ENCODE measurements at places on chromosomes 1 and 21. TPM values are rescaled to one million over a fixed set of nuclear protein-coding genes. Genes with fewer than 3 reads are reported as not detected.

DNA sequence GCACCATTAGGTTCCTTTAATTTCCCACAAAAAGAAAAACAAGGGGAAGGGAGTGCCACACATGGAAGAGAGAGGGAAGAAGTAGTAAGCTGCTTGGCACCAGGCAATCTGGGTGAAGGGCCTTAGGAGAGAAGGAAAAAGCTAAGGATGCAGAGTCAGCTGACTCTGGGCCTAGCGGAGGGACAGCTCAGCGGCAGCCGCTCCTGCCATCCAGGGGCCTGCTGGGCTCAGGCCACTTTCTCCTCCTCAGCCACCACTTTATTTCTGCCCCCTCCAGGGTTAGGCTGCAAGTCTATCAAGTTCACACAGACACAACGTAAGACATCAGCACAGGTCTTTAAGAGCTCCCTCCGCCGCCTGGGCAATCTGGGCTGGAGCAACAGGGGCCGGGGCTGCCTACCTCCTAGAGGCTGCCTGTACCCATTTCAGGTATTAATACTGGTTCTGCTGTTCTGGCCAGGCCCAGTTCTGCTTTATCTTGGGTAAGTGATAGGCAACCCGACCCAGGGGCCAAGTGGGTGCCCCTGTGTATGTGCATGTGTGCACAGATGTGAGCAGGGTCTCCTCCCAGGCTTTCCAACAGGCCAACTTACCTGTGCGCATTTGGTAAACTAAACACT, 53.6 kb downstream of the SLC45A1 start:
- DNase-seq, result no peak

GRCh38 chr1:59605761-59606160, 209.0 kb upstream of the HOOK1 start:
- no peak for DNase-seq

DNA sequence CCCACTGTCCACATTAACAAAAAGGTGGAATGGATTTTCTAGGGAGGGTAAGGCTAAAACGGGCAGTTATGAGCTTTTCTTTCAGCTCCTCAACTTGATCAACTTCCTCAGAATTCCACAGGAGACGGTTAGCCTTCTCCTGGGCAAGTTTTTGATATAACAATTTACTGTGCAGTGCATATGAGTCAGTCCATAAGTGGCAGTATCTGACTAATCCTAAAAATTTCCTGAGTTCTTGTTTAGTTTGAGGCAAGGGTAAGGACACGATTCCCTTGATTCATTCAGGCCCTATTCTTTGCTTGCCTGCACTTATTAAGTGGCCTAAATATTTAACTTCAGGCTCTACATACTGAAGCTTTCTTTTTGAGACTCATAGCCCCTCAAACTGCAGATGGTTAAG, 6.2 kb upstream of the AADACL3 start:
- DNase-seq, result no peak

DNA sequence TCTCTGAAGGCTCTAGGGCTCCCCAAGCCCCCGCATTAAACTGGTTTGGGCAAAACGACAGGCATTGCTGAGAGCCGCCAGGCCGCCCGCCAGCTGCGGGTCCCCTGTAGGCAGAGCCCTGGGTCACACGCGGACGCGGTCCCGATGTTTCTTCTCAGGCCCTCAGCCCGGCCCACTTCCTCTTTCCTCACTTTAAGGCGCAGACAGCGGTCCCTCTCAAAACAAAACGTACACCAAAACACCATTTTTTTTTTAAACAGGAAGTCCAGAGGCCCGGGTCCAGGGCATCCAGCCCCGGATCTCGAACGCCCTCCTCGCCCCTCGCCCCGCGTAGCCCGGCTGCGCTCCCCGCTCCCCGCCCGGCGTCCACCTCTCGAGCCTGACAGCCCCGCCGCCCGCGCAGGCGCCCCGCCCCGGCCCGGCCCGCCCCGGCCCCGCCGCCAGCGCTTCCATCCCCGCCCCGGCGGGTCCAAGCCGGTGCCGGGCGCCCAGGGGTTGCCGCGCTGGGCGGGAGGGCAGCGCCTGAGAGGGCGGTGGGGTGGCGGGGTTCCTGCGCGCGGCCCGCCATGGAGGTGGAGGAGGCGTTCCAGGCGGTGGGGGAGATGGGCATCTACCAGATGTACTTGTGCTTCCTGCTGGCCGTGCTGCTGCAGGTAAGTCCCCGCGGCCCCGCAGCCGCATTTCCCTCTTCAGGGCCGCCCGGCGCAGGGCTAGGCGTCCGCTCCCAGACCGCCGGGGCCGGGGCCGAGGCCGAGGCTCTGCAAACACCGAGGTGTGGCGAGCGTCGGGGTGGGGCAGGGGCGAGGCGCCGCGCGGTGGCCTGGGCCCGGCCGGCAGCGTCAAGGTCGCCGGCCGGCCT, at the start of gene SLC22A15:
TSS of gene SLC22A15 (plus strand) at position 452 of the 859 bp plus-strand sequence. CDS start at position 567, 115 bp downstream.
- peak; percentile 51 for DNase-seq

DNA sequence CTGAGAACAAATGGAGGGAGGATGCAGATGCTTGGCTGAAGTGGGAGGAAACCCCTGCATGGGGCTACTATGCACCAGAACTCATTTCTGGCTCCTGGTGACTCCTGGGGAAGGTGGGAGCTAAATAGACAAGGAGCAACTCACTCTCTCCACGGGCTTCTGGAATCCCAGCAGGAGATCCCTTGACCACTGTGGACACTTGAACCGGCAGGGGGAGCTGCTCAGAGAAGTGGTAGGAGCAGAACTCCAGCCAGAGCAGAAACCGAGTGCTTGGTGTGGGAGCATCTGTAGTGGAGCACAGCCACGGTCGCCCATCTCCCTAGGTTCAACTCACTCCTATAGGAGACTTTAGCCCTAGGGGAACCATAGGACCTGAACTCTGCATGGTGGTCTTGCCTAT, 205.6 kb upstream of the GJB5 start:
- DNase-seq, result peak; percentile 76

GRCh38 chr1:62295921-62296491, 23.2 kb downstream of the KANK4 start:
- no peak for DNase-seq

DNA sequence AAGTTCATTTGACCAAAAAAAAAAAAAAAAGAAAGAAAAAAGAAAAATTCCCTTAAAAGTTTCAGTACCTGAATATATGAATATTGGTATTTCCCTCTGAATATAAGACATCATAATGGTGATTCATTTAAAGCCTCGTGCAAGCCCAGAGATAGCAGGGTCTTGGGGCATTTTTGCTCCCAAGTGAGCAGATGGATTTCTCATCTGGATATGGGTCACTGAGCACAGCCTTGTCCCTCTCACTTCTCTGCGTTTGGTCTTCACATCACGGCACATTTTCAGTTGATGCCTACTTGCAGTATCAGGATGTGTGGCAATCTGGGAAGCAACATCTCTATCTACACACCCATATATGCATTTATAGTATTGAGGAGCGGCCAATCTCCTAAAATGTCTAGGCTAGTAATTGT, 12.7 kb downstream of the CD58 start:
- DNase-seq, result no peak

DNA sequence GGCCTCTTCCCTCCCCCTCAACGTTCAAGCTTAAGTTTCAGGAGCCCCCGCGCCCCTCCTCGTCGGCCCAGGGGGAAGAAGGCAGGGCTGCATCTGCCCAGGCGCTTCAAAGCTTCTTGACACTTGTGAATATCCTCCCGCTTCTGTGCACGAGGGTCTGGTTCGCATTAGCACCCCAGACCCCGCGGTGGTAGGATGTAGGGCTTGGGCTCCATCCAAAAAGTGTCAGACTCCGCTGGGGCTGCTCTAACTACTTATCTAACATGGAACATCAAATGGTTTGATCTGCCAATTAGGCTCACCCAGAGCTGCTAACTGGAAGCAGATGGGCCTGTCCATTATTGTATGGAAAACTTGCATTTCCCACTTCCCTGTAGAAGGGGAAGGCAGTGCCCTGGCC, 28.9 kb downstream of the TAS1R2 start:
- no peak for DNase-seq

GRCh38 chr1:17181781-17182464, 23.0 kb upstream of the PADI1 start:
- DNase-seq, result no peak

GRCh38 chr1:219239518-219239917, 65.8 kb downstream of the LYPLAL1 start:
- DNase-seq, result no peak

GRCh38 chr1:19612530-19612929, 31.6 kb upstream of the NBL1 start:
- no peak for DNase-seq

GRCh38 chr21:34593423-34593822, 21.5 kb downstream of the RCAN1 start:
- DNase-seq, result no peak

DNA sequence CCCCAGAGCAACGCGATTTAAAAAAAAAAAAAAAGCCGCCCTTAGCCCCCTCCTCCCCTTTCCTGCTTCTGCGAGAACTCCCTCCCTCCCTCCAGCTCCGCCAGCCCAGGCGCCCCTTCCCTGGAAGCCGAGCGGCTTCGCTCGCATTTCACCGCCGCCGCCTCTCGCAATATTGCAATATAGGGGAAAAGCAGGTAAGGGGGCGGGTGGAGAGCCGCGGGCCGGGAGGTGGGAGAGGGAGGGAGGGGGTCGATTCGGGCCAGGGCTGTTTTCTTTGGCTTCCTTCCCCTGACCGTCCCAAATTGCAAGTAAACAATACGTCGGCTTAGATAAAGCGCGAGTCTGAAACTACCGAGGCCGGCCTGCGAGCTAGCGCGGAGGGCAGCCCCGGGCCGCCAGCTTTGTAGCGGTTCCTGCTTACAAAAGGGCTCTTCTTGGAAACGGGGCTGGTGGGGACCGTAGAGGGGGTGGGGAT, 408 bp downstream of the LMO4 start:
- DNase-seq, result peak; percentile 37

GRCh38 chr1:203702130-203702577, 62.8 kb upstream of the LAX1 start:
- DNase-seq, result peak; percentile 55

DNA sequence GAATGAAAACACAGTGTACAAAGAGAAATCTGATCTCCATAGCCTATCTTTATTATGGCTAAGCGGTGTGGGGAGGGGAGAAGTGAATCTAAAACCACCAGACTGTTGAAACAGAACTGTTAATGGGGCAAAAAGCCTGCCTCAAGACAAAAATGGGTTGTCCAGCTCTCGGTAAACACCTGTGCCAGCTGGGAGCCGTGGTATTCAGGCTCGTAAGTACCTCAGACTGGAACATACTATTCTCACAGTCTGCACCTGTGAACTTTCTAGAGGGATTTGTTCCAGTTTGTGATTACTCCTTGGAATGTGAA, 42.7 kb upstream of the ATP1A1 start:
- no peak for DNase-seq

DNA sequence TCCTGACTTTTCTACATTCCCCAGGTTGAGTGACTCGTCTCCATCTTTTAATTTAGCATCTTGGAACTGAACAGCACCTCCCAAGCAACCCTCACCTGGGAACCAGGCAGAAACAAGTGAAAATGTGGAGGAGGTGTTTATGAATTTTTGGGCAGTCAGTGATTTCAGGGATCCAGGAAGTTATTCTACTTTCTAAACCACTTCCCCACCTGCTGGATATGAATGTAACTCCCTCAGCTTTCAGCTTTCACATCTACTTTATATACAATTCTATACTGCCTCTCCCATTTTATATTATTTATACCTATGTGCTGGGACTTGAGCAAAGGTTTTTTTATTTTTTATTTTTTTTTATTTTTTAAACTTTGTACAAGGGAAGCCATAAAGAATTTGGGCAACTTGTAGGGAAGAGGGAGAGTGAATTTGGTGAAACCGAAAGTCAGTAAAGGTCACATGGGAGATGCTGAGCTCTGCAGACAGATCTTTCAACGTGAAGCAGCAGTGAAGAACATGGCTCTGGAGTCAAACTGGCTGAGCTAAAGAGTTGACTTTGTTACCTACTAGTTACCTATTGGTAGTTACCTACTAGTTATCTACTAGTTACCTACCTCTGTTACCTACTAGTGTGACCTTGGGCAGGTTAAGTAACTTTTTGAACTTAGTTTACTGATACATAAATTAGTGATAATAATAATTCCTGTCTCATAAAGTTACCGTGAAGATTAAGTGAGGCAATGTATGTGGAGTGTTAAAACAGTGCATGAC, 45.5 kb downstream of the DDR2 start:
- DNase-seq, result no peak

GRCh38 chr1:29475326-29475725, 239.0 kb downstream of the PTPRU start:
- no peak for DNase-seq

GRCh38 chr1:5927506-5928370, 64.5 kb downstream of the NPHP4 start:
- DNase-seq, result no peak

- DNase-seq, result peak; percentile 32
Observed at GRCh38 chr1:18875107-18875795, 15.8 kb upstream of the TAS1R2 start.

DNA sequence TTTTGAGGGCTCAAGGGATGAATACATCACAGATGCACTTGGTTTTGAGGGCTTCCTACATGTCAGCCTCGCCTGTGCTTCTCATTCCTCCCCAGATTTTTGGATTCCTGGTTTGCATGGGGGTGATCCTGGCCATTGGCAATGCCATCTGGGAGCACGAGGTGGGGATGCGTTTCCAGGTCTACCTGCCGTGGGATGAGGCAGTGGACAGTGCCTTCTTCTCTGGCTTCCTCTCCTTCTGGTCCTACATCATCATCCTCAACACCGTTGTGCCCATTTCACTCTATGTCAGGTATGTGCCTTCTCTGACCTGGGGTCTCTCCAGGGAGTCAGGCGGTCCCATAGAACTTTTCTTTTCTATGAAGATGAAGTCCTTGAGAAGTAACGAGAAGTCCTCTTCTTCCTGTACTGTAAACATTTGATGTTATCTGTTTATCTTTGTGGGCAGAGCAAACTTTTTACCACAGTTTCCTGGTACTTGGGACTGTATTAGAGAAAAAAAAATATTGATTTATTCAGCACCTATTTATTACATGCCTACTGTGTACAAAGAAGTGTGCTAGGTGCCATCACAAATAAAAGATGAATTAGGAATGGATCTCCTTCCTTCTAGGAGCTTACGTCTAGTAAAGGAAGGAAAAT, 12.0 kb downstream of the ATP8B2 start:
- DNase-seq, result no peak

- peak; percentile 55 for DNase-seq
Observed at GRCh38 chr21:44932408-44933181, 7.2 kb upstream of the SLX9 start.

DNA sequence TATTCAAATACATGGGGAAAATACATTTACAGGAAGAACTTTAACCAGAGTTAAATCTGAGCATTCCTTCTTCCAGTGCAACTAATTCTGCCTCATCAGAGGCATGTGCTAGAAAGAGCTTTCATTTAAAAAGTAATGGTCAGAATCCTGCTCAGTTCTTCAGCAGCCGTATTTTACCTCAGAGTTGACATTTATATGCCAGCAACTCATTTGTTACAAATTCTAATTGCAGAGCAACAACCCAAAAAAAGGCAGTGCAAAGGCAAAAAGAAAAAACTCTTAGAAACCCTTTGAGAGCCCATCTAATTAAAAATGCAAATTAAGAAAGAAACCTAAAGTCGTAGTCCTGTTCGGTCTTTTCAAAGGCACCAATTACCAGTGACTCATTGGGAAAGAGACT, 392.5 kb downstream of the PBX1 start:
- no peak for DNase-seq

The AGO3 gene
- total RNA-seq, result 29.8 TPM

The PLA2G2A gene
- total RNA-seq, result not detected

The FALEC gene
- 0.71 TPM for total RNA-seq

The FNBP1L gene
- total RNA-seq, result 72.7 TPM

The KCNA2 gene
- not detected for total RNA-seq

The CHML gene
- 30.4 TPM for total RNA-seq

The FCER1A gene
- total RNA-seq, result not detected

The RPS6KA1 gene
- 28.1 TPM for total RNA-seq

The C1orf87 gene
- not detected for total RNA-seq

The PCBP3 gene
- 0.78 TPM for total RNA-seq

The PROX1 gene
- total RNA-seq, result 0.29 TPM

The TRIM67 gene
- total RNA-seq, result 0.09 TPM

The NBPF19 gene
- total RNA-seq, result 16.3 TPM

The CRYAA gene
- total RNA-seq, result not detected

The PSMA5 gene
- total RNA-seq, result 121 TPM

Measured in Calu3 (cell line).